Activated T-helper 1 cell treated with anti-CD3 and anti-CD28 coated beads, Interleukin-2, amount 50 U/mL, for 16 hours (primary cell): ENCODE measurements at places on chromosomes 7 and 10.

- DNase-seq = no peak
Observed at GRCh38 chr10:96637709-96638108, 50.9 kb upstream of the TM9SF3 start.

GRCh38 chr7:82202965-82203364 is 240.6 kb downstream of the CACNA2D1 start:
- no peak for DNase-seq

DNA sequence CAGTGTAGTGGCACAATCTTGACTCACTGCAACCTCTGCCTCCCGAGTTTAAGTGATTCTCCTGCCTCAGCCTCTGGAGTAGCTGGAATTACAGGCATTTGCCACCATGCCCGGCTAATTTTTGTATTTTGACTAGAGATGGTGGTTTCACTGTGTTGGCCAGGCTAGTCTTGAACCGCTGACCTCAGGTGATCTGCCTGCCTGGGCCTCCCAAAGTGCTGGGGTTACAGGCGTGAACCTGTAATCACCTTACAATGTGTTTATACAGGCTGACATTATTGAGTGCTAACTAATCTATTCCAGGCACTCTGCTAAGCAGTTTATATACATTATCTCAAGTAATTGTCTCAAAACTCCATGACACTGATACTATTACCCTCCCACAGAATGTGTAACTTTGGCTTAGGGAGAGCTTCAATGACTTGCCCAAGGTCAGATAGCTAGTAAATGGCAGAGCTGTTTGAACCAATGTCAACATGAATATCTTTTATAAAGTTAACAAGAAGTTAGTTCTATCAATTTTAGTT is 36.8 kb downstream of the KIFBP start:
- DNase-seq = no peak

GRCh38 chr10:108561649-108562048 is 1361.7 kb downstream of the XPNPEP1 start:
- DNase-seq = no peak

- no peak for DNase-seq
Observed at GRCh38 chr10:113149626-113150025, 199.6 kb downstream of the TCF7L2 start.

GRCh38 chr7:30699706-30700495 is 17.6 kb upstream of the CRHR2 start:
- DNase-seq = no peak

GRCh38 chr10:75776738-75777504 is 345.5 kb downstream of the LRMDA start:
- no peak for DNase-seq

GRCh38 chr10:81959016-81959415 is 84.0 kb downstream of the NRG3 start:
- no peak for DNase-seq

DNA sequence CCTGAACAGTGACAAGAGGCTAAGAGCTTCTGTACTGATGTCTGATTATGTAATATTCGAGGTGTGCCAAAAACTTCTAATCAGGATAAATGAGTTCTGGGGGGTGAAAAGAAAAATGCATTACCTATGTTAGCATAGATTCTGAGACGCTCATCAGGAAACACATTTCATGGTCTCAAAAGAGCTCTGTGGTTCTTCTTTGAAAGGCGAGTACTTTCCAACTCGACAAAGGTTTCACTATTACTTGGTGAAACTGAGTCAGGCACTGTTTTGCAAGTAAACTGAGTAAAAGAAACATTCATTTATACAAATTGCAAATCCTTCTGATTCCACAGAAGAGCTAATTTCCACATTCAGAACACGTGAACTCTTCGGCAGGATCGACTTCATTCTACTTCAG is 523.2 kb downstream of the GATA3 start:
- no peak for DNase-seq

DNA sequence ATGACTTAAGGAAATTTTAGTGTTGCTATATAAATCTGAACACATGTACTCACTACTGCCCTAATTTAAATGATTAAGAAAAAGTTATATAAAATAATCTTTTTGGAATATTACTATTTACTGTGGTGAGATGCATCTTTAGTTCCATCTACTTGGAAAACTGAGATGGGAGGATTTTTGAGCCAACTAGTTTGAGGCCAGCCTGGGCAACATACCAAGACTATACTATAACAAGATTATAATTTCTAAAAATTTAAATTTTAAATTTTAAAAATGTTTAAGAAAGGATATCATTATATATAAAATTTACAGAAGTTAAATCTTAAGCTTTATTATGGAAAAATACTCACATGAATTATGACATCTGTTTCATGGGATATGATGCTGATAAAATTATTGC is 530.8 kb upstream of the IGFBP3 start:
- DNase-seq = no peak

GRCh38 chr7:47610506-47611044 is 28.7 kb upstream of the TNS3 start:
- DNase-seq = no peak

DNA sequence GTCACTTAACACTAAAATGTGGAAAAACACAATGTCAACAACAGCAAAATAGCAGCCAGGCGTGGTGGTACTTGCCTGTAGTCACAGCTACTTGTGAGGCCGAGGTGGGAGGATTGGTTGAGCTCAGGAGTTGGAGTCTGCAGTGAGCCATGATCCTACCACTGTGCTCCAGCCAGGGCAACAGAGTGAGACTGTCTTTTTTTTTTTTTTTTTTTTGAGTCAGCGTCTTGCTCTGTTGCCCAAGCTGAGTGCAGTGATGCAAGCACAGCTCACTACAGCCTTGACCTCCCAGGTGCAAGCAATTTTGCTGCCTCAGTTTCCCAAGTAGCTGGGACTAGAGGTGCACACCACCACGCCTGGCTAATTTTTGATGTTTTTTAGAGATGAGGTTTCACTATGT is 6.1 kb downstream of the KCTD7 start:
- no peak for DNase-seq

GRCh38 chr7:56121440-56121839 is 5.2 kb upstream of the NUPR2 start:
- no peak for DNase-seq

- no peak for DNase-seq
Observed at GRCh38 chr7:85475071-85475470, 288.2 kb upstream of the SEMA3D start.

DNA sequence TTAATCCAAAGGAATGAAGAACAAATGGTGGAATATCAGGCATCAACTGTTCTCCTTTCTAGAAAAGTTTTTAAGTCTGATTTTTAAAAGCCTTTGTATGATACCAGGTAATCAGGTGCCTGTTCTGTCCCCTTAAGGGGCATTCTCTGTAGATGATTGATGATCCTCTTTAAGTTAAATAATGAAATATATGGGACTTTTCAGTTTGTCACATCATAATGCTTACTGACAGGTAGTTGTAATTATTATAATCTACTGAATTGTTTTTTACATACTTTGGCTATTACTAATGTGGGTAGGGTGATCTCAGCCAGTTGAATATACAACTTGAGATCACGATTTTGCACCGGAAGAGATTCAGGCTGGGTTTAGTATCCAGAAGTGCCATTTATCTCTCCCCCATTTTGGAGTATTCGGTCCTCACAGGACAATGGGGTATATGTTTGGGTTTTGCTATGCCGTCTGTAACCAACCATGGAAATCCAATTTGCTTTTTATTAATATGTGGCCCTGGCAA is 330.2 kb downstream of the BICC1 start:
- DNase-seq = no peak

- DNase-seq = no peak
Observed at GRCh38 chr10:44192435-44192834, 192.5 kb downstream of the CXCL12 start.

DNA sequence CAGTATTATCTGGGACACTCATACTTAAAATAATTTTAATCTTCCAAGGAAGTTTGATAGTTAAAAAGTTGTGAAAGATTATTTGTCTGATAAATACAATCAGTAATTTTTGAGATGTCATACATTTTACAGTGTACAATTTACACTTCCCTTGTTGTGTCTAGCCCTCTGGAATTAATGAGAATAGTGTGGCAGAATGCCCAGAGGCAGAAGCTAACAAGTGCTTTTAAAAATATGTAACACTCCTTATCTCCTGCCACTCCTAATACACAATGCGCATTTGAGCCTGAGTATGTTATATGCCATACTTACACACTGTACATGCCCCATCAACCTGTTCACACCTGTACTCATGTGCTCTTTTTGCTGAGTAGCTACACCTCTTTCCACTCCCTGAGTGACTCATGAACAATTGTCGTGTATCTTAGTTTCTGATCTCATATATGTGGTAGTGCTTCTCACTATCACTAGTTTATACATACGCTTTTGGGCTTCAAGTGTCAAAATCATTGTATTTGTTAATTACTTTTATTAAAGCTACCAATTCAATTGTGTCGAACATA is 106.9 kb upstream of the GNAI1 start:
- no peak for DNase-seq

DNA sequence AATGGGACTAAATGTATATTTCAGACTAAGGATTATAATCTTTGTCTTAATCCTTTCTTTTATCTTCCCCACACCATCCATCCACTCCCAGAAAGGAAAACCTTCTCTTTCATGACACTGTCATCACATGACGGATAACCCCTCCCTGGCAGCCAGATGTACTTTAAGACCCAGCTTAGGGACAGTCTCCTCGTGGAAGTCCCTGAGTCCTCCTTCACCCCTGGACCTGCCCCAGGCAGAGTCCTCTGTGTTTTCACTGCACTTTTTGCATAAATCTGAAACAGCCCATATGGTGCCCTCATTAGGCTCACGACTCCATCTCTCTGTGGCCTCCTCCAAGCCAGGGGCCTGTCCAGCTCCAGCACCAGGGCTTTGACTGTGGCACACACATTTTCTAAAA is 16.0 kb downstream of the NRAP start:
- no peak for DNase-seq

- no peak for DNase-seq
Observed at GRCh38 chr7:12640299-12641096, 46.9 kb upstream of the ARL4A start.

- DNase-seq = no peak
Observed at GRCh38 chr10:131134651-131135050, 176.9 kb downstream of the TCERG1L start.

- DNase-seq = no peak
Observed at GRCh38 chr10:125521721-125522680, 161.0 kb downstream of the TEX36 start.
